ENCODE measurements at places on chromosomes 6 and 20.

DNA sequence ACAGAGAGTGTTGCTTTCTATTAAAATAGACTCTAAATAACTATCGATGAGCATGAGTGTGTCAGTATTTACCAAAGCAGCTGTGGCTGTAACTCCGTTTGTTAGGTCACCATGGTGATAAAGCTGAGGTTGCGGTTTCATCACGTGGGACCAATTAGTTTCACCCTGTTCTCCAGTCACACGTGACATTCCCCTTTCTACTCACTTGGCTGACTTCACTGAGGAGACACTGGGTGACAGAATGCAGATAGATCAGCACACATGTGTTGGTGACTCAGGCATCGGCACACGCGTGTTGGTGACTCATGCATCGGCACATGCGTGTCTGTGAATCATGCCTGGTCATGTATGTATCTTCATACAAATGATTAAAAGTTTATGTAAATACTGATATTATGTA is 285.4 kb downstream of the THBS2 start:
- DNase-seq: no peak

DNA sequence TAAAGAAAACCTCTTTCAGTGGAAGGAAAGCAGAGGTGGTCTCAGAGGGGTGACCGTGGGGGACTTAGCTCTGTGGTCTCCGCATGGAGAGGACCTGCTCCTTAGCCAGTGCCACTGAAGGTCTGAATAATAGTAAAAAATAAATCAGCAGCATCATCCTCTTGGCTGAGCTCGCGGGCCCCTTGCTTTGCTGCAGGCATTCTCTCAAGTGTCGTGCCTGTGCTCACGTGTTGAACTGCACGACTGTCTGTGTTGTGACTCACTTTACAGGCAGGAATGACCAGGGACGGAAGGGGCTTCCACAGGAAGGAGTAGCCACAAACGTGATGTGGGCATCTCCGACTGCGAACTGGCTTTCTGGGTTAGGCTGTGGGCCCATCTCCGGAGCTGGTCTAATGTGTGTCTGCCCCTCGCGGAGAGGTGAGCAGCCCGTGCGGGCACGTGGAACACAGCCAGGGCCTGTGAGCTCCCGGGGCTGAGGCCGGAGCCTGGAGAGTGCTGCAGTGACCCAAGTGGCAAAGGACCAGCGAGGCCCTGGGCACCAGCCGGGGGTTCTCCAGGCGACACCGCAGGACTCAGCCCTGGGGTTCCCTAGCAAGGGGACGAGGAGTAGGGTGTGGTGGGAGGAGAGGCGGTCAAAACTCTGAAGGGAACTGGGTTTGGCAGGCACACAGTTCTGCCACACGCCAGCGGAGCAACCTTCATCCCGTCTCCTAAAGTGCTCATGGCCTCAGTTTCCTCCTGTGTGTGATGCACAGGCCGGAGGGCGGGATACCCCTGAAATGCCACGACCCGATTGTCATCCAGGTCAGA is 89.2 kb downstream of the RAMACL start:
- DNase-seq: no peak

DNA sequence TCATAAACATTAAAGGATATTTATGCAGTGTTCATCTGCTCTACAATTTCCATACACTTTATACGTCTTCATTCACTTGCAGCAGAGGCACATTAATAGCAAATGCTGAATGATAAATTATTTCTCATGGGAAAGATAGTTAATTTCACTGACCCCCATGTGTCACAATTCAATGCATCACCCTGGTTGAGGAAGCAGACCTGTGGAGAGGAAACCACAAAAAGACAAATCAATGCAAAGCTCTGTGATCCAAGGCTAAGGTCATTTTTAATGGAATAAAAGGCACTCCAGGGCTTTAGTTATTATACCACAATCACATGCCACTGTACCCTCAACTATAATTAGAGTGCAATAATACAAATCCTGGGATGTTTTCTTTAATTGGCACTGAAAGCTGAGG is 40.3 kb upstream of the TENT5A start:
- no peak for DNase-seq

GRCh38 chr6:5163247-5163646 is 78.1 kb downstream of the PPP1R3G start:
- no peak for DNase-seq

- DNase-seq: no peak
These were observed 22.8 kb downstream of the FOXQ1 start for GRCh38 chr6:1334684-1335083.
